ENCODE measurements at places on chromosomes 11 and 22.

- no peak for DNase-seq
Observed at GRCh38 chr11:65014726-65015227, 817 bp downstream of the ARL2 start.

GRCh38 chr11:32034149-32034548 lies 56.7 kb upstream of the RCN1 start:
- no peak for DNase-seq

- no peak for DNase-seq
Observed at GRCh38 chr11:57269571-57270021, 32.5 kb upstream of the APLNR start.

DNA sequence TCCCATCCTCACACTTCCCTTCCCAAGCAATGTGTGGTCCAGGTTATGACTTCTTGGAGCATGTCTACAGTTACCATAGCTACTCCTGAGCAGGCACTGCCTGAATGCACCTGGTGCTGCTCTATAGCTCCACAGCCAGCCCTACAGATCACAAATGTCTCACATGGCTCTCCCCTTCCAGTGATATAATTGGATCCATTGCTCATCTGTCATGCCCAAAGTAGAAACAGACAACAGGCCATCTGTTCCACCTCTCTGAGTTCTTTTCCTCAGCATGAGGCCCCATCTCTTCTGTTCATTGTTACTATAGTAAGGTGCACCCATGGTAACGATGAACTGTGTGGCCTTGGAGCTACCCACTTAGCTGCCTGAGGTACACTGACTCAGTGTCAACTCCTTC lies 320.3 kb upstream of the ZC3H12C start:
- no peak for DNase-seq

DNA sequence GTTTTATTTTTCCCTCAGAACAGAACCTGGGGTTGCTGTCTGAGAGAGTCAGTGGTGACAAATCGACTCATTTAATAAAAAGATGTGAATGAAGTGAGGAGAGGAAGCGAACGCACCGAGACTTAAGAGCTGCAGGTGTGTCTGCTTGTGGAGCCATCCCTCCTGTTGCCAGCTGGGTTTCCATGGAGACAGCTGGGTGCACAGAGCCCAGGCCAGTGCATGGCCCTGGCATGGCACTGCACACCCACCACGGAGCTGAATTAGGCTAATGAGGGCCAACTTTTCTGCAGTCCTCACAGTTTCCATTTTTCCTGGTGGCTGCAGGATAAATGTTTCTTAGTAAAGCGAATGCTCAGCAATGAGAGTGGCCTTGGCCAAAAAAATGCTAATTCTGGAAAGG lies 750.2 kb downstream of the OPCML start:
- DNase-seq: no peak

GRCh38 chr11:47340980-47341775 lies 11.3 kb downstream of the MYBPC3 start:
- no peak for DNase-seq

DNA sequence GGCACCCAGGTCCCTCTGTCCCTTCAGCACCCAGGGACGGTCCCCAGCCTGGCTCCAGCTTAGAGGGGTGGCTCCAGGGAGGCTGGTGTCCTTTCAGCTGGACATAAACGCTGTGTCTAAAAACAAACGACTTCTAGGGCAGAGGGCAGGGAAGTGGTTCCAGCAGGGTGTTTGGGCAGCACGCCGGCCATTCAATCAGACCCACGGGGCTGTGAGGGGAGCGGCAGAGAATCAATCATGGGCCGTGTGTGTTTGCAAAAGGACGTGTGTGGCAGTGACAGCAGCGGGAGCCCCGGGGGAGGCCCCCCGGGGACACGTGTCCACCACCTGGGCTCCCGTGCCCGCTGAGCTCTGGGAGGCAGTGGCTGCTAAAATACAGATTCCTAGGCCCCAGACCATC lies 127.7 kb downstream of the MN1 start:
- no peak for DNase-seq

DNA sequence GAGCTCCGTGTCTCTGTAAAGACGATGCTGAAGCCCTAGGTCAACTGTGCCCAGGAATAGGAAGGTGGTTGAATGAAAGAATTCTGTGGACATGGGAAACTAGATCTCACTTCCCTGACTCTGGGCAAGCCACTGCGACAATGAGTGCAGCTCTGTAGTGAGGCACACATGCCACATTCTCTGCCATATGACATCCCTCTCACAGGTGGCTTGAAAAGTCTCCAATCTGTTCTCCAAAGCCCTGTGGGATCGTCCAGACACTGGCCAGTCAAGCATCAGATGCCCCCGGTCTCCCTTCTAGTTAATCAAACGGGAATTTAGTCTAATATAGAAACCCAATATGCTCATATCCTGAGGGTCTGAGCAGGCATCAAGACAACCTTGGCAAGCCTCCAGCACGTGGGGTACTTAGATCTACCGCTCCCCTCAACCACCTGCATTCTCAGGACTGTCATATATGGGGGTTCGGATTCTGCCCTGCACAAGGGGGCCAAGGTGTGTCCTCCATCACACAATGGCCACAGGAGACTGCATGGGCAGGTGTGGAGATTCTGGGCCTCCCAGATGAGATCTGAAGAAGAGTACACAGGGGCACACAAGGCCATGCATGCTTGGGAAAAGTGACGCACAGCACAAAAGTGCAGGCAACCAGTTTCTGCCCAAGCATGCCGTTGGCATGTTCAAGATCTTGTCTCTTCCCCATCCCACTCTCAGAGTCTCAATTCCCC lies 11.9 kb downstream of the DKK3 start:
- DNase-seq: no peak

DNA sequence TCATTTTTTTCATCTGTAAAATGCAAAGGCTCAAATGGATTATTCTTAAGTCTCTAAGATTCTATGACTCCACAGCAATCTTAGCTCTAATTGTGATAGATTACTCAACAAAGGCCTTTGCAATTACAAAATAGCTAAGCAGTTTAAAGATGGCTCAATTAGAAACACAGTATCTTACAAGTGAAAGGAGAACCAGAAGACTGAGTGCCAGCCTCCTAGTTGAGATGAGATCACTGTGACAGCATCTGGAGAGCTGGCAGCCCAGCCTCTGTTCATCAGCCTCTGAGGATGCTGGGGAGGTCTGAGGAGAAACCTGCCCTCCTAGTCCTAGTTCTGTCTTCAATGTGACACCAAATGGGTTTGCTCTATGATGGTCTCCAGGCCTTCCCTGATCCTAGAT lies 158.4 kb upstream of the NARS2 start:
- no peak for DNase-seq

DNA sequence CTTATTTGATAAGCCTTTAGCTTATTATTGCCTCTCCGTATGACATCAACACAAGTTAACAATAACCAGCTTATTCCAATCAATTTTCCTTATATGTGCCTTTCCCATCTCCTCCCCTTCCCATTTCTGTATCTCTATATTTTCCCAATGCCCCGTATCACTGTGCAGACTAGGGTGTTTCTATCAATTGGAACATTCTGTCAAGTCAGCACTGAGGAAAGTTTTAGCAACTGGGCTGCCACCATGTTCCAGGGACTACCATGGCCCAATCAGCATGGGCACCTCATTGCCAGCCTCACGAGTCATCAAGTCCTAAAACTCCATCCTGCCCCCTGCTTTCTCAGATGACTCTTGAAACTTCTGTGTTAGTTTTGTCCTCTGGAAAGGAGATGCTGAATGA lies 973.1 kb upstream of the CNTN5 start:
- no peak for DNase-seq

DNA sequence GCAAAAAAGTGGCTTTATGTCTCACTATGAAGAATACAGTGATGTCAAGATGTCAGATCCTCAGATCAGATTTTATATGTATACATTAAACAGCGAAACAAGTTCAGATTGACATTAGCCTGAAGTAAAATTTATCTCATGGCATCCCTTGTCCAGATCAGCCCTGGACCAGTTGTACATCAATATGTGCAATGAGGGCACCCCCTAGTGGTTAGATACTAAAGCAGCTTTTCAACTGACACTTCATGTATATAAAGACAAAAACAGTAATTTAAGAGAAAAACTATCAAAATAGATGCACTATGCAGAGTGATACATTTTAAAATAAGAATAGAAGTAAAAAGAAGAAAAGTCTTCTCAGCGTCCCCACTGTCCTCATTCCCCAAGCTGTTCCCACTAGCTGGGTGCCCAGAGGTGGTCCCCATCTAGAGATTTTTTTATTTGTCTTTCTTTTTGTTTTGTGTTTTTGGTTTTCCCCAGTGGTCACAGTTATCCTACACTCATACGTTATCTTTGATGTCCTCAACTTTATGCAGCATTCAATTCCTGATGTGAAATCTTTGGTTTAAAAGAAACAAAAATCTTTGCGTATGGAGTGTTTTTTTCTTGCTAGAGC lies 2193.4 kb upstream of the RAG2 start:
- DNase-seq: peak; percentile 56

- no peak for DNase-seq
Observed at GRCh38 chr11:44570411-44571155, 5.1 kb downstream of the CD82 start.

DNA sequence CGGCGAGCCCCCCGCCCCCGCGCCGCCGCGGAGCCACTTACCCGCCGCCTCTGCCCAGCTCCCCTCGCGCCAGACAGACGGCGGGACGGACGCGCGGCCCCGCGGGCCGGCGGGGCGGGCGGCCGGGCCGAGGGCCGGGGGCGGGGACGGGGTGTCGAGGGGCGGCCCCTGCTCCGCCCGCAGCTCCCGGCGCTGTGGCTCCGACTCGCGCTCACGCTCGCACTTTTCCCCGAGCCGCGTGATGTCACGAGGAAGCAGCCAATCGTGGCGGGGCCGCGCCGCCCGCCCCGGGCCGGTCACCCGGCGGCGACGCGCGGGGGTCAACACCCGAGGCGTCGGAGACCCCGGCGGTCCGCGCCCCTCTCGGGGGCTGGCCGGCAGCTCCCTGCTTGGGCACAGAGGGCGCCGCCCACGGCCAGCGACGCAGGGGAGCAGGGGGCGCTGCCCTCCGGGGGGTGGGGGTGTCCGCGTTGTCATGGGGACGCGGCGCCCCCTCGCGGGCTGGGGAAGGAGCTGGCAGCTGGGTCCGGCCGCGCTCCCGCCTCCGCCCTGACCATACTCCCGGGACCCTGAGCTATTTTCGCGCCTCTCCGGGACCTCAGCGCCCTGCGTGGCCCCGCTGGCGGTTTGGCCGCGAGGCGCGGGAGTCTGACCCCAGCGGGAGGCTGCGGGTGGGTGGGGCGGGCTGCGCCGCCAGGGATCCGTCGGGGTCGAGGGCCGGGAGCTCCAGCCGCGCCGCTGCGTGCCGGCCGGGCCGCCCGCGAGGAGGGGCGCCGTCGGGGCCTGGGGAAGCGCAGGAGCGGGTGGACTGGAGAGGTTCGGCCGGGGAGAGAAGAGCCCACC lies at the start of gene CHRM4:
Gene CHRM4 (minus strand): TSS at position 199 of the 843 bp plus-strand sequence. CDS start 5,219 bp downstream, outside the sequence.
- DNase-seq: peak; percentile 65

DNA sequence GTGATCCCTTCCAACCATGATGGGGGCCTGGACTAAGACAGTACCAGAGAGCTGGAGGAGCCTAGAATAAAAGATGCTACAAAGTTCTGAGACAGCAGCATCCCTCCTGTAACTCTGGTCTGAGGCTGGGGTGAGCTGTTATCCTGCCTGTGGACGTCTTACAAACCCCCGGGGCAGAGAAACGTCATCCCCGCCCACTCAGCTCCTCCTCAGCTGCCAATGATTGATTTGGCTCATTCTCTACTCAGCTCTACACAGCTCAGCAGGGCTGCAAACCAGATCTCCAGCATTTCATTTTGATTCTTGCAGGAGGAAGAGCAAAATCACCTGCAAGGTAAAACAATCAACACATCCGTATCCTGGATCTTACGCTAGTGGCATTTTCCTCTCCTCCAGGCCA lies 55.5 kb downstream of the CSNK2A3 start:
- DNase-seq: no peak

DNA sequence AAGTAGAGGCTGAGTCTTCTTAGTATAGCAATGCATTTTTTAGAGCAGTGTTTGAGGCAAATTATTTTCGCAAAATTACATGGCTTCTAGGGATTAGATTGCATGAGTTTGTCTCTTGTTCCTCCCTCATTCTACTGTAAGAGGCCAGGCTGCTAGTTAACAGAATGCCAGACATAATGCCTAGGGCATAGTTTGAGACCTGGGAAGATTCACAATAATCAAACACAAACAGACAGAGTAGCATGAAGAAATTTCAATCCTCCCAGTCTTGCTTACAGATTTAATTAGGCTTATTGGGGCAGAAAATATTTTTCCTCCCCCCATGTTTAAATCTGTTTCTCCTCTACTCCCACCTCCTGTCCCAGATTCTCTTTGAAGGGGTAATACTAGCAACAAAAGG lies 48.3 kb downstream of the ARHGEF12 start:
- DNase-seq: no peak

DNA sequence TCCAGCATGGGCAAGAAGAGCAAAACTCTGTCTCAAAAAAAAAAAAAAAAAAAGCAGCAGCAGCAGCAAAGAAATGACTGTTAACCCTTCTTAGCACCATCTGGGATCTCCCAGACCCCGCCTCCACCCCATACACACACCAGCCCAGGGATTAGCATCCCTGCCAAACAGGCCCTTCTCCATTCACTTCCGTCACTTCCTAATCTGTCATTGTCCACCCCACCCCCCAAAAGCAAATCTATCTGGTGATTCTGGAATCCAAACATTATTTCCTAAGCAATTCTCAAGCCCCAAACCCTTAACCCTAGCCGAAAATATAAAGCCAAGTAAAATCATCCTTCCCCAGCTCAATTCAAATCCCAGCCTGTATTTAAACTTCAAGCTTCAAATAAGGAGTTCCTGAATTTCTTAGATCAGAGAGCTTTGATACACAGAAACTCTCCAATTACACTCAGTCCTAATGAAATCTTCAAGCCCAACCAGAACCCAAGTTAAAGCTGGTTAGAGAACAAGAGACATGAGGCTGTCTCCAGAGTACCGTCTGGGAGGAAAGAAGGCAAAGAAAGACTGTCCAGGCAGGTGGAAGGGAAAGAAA lies 6.0 kb upstream of the AHNAK start:
- DNase-seq: peak; percentile 39

DNA sequence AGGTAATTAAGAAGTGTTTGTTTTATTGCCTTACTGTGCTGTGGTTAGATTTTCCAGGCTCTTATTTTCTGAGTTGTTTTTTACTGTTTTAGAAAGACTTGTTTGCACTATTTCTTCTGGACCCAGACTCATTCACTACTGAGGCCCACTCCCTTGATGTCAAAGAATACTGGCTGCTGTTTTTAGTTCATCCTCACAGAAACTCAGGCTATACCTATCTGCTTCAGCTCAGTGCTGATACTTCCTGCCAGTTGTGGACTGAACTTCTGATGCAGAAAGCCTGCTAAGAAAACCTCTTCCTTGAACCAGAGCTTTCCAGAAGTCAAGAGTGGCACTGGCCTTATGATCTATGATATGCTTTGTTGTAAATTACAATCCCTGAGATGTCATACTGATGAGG lies 15.9 kb upstream of the PIK3IP1 start:
- no peak for DNase-seq

DNA sequence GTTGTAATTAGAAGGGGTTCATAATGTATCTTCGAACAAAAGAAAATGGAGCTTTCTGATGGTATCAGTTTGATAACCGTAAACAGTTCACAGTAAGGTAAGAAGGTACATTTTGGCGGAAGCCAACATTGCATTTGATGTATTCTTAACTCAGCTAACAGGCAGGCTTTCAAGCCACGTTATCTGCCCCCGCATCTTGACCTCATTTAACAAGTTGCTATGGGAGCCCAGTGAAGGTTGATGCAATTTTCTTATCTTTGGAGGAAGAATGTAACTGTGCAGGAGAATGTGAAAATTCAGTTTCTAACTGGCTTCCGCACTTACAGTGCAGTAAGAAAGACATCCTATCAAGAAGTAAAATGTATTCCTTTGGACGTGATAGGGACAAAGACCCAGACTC lies 110.6 kb downstream of the ETS1 start:
- no peak for DNase-seq
